ENCODE measurements at places on chromosomes 2 and 18.

- DNase-seq, result no peak
Observed at GRCh38 chr18:62938487-62938886, 223.1 kb downstream of the PHLPP1 start.

DNA sequence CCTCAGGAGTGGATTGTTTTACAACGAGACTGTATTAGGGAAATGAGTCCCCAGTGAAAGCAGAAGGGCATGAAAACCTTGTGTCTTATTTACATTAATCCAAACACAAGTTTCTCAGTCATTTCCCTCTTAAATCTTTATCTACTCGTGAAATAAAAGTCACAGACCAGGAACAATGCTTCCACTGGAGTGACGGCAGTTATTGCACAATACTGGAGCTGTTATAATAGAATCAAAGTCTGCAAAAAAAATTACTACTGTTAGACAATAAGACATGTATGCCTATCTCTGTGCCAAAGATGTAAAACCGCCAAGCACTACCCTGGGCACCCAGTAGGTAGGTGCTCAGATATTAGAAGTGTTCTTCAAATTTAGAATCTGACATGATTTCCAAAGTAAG, 375.5 kb downstream of the ZNF521 start:
- DNase-seq, result no peak

DNA sequence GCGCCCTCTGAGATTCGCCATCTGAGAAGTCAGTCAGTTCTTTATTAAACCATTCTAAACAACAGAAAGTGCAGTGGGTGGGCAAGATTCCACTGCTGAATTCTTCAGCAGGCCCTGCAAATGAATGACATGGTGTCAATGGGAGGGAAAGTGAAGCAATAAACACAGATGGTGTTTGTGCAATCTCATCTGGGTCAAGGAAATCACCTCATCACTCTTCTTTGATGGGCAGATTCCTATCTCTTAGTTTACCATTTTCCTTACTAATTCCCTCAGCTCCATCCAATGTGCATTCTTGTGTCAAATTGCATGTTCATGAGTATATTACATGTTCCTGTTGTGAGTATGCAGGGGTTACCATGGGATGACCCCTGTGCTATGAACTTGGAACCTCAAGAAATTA, 100.7 kb upstream of the CYP1B1 start:
- DNase-seq, result no peak

GRCh38 chr2:143473216-143473615, 344.0 kb downstream of the ARHGAP15 start:
- DNase-seq, result no peak

GRCh38 chr2:202638721-202639120, 4.0 kb downstream of the FAM117B start:
- DNase-seq, result no peak

DNA sequence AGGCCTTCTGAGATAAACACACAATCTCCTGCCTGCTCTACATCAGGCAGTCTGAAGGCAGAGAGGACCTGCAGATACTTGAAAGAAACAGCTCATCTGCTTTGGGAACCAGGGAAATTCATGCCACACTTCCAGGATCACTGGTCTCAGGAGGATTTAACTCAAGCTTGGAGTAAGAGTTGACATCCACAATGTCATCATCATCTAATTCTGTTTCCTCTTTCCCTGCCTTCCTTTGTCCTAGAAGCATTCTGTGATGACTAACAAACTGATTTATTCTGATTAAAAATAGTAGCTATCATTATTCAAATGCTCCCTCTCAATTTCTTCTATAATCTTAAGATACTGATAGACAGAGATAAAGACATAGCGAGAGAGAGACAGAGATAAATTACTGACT, 766.8 kb downstream of the BCL11A start:
- no peak for DNase-seq

- no peak for DNase-seq
Observed at GRCh38 chr18:22998344-22998743, 65.2 kb downstream of the RBBP8 start.

DNA sequence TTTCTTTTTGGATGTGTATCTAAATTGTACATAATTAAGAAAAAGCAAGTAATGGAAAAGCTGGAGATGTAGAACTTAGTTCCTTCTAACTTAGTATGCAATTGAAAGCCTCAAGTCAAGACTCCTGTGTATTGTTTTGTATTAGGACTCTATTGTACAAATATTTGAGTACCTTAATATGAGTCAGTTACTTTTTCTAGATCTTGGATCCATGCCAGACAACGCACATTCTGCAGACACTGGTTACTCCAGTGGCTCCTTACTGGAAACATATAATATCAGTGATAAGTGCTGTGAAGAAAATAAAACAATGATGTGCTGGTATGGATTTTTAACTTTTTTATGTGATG, 1.5 kb downstream of the SLC39A10 start:
- peak; percentile 10 for DNase-seq

GRCh38 chr2:59654710-59655109, 898.7 kb downstream of the BCL11A start:
- no peak for DNase-seq

GRCh38 chr2:61456070-61456745, 14.7 kb downstream of the USP34 start:
- no peak for DNase-seq

DNA sequence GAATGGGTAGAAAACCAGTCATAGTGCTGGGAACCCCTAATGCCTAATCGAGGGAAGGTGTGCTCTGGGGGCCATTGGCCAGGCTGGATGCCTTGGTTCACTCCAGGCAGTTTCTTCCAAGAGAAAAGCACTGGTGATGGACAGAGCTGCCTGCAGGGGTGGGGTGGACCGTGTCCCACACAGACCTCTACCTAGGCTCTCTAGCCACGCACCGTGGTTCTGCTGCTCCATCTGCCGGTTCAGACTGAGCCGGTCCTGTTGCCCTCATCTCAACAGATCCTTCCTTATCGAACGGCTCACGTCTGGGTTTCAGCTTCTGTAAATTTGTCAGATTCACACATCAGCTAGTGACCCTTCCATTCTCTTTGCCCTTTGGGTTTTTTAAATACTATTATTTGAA, 46.4 kb downstream of the RALB start:
- DNase-seq, result no peak

GRCh38 chr18:50195689-50196088, 742 bp upstream of the MYO5B start:
- no peak for DNase-seq

- DNase-seq, result no peak
Observed at GRCh38 chr18:63314062-63314790, 5.3 kb downstream of the BCL2 start.

GRCh38 chr18:69674292-69674877, 273.3 kb downstream of the CD226 start:
- no peak for DNase-seq

- DNase-seq, result no peak
Observed at GRCh38 chr2:9646196-9647030, 15.6 kb upstream of the YWHAQ start.

DNA sequence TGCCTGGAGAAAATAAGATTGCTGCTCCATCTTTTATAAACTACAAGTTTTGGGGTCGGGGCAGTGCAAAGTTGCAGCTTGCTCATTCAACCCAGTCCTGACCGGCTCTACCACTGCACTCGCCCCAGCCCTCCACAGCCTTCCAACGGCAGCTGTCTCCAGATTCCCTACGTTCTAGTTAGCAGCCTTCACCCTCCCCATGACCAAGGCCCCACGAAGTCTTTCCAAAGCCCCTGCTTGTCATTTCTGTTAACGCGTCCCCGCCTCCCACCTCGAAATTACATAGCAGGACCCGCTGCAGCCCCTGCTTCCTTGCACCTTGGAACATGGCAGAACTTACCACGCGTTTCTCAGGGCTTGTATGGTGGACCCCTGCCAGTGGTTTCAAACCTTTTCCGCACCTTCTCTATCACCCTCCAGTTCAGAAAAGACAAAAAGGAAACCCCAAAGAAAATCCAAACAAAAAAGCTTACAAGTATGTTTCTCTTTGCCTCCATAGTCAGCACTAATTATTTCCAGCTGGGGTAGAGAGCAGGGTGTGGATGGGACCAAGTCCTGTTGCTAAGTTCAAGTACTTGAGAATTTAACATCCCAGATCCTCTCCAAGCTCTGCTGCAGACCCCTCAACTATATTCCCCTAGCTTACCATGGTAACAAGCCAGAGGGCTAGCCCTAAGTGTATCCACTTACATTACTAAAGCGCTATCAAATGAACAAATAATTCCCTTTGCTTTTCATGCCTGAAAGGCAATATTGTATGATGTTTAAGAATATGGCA, 161.5 kb downstream of the TGIF1 start:
- no peak for DNase-seq
